Urothelium cell line (cell line): ENCODE measurements at places on chromosomes 3 and 15.

- no peak for DNase-seq
Observed at GRCh38 chr3:120429921-120430361, 20.9 kb downstream of the FSTL1 start.

DNA sequence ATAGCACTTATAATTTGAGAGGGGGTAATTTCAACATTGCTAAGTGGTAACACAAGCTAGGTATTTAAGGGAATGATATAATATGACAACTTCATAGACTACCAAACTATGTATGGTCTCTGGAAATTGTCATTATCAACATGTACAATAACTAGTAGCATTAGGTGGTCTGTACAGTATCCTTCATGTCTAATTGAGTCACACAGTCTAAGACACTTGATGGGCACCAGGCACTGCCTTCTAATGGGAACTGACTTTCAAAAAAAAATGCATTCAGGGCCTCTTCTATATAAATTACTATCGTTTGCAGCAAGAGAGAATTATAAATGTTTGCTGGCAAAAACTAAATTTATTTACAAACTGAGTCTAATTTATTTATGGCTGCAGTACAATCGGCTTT is 271.8 kb downstream of the MECOM start:
- DNase-seq: no peak

DNA sequence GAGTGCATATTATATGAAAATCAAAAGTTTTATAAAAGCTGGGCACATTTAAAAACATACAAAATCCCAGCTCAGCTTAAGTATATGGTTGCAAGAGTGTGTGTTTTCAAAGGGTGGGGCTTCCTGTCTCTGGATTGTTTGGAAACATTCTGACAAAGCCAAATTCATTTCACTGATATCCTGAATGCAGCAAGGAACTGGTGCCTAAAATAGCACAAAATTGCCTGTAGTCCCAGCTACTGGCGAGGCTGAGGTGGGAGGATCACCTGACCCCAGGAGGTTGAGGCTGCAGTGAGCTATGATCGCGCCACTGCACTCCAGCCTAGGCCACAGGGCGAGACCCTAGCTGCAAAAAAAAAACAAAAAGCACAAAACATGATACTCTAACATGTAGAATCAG is 13.0 kb upstream of the TJP1 start:
- no peak for DNase-seq

GRCh38 chr3:120983321-120983665 is 75.3 kb downstream of the STXBP5L start:
- no peak for DNase-seq

GRCh38 chr3:50617911-50618481 is 1.0 kb downstream of the MAPKAPK3 start:
- DNase-seq: no peak

DNA sequence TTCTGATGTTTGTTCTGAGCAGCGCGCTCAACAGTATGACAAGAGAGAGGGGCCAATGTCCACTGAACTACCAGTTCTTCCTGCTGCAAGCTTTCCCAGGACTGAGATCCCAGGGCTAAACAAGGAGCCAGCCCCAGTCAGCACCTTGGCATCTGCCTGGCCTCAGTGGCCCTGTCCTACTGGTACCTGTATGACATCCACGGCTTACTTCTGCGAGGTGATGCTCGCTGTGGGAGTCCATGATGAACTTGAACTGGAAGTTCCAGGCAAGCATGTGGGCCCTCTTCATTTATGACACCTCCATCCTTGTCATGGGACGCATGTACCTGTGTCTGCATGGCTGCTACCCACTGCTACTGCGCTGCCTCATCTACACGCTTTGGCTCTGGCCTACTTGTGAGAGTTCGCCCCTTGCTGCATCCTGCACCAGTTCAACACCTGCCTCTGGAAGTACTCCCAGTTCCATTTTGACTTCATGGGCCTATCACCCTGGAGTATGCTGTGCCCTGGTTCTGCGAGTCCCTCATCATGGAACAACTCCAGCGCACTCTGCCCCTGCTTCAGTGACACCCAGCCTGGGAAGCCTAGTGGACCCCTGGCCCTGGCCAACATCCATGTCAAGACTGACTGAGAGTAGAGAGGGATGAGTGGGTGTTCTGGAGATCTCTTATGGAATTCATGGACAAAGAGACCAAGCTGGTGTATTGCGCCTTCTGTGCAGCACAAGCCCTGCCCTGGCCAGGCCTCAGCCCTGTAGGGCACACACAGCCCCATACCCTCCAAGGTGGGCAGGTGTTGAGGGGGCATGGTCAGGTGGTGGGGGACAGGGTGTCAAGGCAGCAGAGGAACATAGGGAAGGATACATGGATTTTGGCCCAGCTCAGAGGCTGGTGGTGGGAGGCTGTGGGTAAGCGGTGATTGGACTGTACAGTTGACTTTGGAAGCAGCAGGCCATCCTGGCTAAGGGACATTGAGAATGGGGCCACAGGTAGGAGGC is 246.8 kb downstream of the NLGN1 start:
- no peak for DNase-seq

DNA sequence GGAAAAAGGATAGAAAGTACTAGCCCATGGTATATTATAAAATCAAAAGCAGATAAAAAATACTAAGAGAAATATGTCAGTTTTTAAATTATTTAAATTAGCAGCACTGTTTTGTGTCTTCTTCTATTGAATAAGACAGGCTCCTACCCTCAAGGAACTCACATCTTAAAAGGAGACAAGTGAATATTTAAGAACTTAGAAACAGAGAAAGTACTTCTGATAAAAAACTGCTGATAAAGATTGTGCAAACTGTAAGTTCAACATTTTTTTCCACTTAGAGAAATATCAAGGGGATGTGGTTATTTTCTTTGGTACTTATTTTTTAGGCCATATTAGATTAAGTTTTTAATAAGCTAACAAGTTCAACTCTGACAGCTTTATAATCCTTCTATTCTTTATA is 3.0 kb upstream of the ANKRD28 start:
- DNase-seq: no peak

- no peak for DNase-seq
Observed at GRCh38 chr3:52801839-52802238, 7.2 kb downstream of the ITIH3 start.

DNA sequence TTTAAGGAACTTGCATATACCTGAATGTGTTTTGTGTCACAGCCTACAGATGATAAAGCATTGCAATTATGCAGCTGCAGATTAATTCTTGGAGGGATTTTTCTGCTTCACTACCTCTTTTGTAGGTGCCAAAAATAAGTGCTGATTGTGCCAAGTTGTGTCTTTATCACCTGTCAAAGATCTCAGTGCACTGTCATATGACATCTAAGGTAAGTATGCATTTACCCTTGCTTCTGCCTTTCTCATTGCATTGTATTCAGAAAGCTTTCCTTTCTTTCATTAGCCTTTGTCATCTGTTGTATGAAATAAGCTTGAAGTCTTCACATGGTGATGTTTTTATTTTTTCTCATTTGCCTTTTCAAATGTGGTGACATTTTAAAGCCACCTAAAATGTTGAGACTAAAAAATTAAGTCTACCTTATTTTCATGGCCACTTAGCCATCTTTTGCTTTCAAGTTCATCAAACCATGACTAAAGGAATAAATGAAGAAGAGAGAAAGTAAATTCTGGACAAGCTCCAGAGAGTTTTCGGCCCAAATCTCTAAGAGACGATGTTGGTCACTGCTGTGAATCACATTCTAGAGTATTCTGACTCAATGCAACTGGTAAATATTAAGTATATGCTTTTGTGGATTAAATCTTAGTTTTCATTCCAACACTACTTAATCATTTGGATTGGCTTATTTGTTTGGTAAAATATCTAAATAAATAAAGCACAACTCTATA is 381.8 kb upstream of the EPHA3 start:
- no peak for DNase-seq

DNA sequence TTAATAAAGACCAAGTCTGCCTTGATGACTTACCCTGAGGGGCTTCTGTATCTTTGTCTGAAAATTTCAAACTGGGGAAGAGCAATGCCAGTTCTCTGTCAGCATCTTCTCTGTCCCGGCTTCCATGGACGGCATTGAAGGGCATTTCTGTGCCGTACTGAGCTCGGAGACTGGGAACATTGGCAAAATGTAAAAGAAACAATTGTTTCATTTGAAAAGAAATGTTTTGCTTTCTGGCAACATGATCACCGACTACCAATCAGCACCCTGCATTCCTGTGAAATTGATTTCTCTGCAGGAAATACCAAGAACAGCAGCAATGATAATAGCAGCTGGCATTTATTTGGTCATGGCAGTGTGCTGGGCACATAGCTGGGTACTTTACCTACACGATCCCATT is 26.2 kb downstream of the NME9 start:
- DNase-seq: no peak

DNA sequence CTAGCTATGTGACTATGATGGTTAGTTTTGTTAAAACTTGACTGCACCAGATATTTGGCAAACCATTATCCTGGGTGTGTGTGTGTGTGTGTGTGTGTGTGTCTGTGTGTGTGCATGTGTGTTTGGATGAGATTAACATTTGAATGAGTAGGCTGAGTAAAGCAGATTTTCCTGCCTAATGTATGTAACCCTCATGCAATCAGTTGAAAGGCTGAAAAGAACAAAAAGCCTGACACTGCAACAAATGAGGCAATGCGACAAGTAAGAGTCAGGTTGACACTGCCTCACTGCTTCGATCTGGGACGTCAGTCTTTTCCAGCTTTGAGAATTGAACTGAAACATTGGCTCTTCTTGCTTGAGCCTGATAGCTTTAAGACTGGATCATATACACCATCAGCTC is 643.0 kb downstream of the NAALADL2 start:
- DNase-seq: no peak

DNA sequence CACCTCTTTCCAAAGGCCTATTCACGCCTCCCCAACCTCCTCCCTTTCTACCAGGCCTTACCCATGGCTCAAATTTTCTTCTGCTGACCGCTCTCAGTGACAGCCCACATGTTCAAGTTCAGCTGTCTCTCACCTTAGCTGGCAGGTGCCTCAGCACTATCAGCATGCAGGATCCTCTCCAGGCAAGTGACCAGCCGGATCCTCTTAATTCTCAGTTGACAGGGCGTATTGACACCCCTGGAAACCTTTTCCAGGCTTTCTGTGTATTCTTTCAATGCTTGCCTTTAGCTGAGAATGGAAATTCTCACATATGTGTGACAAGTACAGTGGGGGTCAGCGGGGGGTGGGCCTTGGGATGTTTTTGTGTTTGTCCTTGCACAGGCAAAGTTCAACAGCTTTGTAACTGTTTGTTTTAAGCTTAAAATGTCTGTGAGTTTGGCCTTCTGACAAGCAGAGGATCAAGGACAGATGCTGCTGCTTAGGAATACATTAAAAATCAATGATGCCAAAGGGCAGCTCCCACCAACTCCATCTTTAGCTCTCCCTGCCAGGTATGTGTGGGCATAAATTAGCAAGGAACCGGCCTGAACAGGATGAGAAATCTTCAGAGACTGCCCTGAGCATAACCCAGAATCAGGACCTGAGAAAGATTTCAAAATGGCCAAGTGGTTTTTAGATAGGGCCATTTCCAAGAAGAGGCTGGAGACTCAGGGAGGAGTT is 17.4 kb upstream of the BDH1 start:
- DNase-seq: no peak

DNA sequence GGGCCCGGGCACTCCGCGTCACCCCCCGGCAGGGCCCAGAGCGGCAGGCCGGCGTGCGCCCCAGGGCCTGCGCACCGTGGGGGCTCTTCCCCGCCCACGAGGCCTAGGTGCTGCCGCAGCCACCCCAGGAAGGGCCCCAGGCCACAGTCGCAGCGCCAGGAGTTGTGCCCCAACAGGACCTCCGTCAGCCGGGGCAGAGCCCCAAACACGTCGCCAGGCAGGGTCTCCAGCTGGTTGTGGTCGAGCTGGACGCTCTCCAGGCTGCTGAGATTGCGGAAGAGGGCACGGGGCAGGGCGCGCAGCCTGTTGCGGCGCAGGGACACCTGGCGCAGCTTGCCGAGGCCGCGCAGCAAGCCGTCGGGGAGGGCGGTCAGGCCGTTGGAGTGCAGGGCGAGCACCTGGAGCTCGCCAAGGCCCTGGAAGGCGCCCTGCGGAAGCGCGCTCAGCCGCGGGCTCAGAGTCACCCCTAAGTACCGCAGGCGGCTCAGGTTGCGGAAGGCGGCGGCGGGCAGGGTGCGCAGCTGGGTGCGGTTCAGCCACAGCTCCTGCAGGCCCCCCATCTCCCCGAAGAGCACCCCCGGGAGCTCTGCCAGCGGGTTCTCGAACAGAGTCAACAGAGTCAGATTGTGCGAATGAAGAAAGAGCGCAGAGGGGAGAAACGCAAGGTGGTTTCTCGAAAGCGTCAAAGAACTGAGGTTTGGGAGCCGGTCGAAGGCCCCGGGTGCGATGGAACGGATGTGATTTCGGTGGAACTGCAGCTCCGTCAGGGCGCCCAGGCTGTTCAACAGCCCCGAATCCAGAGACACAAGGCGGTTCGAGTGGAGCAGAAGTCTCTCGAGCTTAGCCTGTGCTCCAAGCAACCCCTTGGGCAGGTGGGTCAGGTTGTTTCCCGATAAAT is 2.0 kb downstream of the GP5 start:
- no peak for DNase-seq

DNA sequence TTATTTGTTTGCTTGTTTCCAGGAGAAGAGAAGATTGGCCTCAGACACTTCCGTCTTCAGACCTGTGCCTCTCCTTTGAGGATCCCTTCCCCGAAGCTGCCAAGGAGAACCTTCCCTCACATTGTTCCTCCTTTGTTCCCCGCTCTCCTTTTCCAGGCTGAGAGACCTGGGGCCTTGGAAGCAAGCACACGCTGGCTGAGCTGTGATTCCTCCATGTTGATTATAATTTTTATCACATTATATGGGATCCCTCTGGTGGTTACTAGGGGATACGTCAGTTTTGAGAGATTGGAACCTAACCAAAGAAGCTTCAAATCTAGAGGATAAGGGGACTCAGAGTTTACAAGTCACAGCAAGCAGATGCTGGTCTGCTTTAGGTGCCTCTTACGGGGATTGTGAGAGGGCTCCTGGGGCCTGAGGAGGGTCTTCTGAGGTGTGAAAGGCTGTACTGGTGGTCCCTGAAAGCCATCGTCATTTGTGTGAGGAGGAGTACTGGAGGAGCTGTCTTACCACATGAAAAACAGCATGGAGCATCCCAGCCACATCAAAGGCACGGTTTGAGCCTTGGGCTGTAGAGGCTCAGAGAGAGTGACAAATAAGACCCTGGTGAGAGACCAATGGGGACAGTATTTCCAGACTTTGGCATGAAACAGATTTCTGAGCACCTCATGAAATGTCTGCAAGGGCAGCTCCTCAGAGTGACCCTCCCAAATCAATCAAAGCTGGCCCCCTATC is 760.1 kb upstream of the CFAP20DC start:
- DNase-seq: peak; percentile 17

- DNase-seq: no peak
Observed at GRCh38 chr3:133330522-133330921, 69.3 kb upstream of the BFSP2 start.
